ENCODE measurements at places on chromosomes 1 and 21. TPM values are rescaled to one million over a fixed set of nuclear protein-coding genes. Genes with fewer than 3 reads are reported as not detected.
A peak's percentile ranks its signal among the peaks of the same experiment; 100 is the strongest.

GRCh38 chr1:173616859-173617258, 14.0 kb upstream of the SLC9C2 start:
- no peak for DNase-seq

The TEX35 gene
- total RNA-seq, result not detected

GRCh38 chr1:219365451-219365850, 191.8 kb downstream of the LYPLAL1 start:
- no peak for DNase-seq

The COL11A1 gene
- total RNA-seq, result not detected

The ACTN2 gene
- not detected for total RNA-seq

- DNase-seq, result no peak
Observed at GRCh38 chr1:15357612-15358207, 52.0 kb upstream of the EFHD2 start.

DNA sequence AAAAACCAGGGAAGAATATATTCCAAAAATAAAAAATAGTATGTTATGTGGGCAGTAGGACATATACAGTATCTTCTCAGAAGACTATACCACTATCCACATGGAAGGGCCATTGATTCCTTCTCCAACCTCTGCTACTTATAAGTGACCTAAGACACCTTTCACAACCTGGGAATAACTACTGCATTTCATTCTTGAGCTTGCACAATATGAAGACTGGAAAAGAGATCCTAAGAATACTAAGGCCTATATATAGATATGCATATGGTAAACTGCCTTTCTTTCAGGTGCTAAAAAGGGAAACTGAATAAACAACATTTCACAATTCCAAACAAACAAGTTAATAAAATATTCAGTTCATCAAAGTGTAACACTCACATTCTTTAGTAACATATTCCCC, 32.0 kb upstream of the SDC3 start:
- DNase-seq, result no peak

The PCP4L1 gene
- not detected for total RNA-seq

The S100A9 gene
- 35.3 TPM for total RNA-seq

DNA sequence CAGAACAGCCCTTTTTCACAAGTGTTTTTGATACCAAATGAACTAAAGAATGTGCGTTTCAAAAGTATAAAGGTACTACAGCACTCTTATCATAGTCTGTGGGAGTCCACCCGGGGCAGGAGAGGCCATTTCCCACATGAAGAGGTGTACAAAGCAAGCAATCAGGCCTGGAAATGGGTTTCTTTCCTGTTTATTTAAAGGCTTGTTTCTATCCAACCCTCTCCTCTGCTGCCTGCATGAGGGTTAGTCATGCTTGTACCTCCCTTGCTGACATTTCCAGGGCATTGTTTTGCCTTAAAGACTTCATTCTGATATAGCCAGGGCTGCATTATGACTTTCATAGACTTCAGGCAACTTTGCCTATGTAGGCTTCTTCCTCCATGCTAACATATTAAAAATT, 11.6 kb downstream of the SELP start:
- no peak for DNase-seq

DNA sequence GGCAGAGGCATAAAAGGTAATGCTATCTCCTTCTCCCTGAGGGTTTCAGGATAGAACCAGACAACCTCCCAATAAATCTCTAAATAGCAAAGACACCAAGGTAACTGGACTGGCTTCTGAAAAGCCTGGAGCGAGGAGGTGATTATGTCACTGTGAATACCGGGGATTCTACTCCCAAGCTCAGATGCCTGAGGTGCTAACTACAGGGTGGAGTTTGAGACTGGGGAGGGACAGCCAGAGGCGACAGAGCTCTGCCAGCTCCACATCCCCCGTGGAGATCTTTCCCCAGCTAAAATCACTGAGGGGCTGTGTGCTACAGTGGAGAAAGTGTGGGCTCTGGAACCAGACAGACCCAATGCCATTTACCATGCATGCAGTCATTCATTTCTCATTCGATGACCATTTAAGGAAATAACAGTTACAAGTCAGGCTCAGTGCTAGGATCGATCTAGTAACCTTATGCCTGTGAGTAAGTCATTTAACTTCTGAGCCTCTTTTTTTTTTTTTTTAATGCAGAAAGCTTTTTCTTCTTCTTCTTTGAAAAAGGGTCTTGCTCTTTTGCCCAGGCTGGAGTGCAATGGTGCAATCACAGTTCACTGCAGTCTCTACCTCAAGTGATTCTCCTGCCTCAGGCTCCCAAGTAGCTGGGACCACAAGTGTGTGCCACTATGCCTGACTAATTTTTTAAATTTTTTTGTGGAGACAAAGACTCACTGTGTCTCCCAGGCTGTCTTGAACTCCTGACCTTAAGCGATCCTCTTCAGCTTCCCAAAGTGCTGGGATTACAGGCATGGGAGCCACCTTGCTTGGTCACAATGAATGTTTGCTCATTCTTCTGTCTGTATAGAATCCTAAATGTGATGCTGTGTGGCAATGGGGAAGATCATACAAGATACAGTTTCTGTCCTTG, 8.1 kb upstream of the SLC45A3 start:
- no peak for DNase-seq

The ZNF683 gene
- total RNA-seq, result not detected

The PCSK9 gene
- total RNA-seq, result not detected

The UBL4B gene
- total RNA-seq, result not detected

DNA sequence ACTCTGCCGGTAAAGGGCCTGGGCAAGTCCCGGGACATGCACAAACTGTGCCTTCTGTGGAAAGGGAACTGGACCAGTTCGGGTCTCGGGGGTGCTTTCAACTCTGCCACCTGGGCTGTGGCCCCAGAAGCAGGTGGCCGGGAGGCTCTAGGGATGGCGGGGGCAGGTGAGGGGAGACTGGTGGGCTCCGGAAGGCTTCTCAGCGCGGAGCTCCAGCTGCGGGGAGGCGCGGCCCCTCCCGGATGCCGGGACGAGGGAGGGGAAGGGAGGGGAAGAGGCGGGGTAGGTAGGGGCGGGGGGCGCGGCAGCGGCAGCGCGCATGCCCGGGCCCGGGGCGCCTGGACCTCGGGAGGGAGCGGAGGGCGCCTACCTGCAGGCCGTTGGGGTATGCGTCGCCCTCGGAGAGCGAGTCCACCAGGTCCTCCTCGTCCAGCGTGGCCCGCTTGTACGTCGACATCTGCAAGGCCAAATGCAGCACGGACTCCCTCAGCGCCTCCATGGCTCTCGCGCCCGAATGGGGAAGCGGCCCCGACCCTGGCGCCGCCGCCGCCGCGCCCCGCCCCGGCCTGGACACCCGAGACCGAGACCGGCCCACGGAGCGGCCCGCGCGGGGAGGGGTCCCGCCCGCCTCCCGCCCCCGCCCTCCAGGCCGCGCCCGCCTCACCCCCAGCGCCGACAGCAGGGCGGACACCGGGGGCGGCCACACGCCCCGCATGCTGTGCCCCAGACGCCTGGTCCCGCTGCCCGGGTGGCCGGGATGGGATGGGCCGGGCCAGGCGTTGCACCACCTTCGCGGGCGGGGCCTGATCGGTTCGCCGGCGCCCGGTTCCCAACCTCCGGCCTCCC, at the start of gene ECE1:
TSS of gene ECE1 (minus strand) at position 764 of the 846 bp plus-strand sequence. CDS start at position 715, 49 bp downstream.
- DNase-seq, result peak; percentile 28

DNA sequence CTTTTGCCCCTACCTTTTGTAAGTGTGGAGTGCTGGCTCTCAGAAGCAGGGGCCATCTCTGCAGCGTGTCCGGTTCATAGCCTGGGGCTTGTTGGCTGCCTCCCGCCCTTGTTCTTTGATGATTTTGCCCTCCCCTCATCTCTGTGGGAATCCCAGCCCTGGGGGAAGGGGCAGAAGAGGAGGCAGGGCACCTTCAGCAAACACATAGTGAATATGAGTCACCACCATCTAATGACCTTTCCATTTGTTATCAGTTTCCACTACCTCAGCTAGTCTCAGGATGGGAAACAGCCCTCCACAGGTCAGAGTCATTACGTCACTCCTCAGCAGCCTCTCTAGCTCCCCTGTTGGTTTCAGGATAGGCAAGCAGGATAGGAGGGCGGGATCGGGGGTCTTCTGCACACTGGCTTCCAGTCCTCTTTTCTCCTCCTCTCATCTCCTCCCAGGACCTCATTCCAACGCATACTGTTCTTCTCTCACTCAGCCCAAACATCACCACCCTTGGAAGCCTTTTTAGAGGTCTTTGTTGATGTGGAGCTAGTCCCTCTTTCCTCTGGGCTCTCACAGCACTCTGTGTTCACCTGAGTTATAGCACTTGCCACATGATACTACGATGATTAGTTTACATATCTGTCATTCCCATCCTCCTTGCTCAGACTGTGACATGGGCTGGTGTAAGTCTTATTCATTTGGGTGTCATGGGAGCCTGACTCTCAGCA, 15.8 kb downstream of the GADD45A start:
- no peak for DNase-seq

The NOS1AP gene
- total RNA-seq, result not detected

DNA sequence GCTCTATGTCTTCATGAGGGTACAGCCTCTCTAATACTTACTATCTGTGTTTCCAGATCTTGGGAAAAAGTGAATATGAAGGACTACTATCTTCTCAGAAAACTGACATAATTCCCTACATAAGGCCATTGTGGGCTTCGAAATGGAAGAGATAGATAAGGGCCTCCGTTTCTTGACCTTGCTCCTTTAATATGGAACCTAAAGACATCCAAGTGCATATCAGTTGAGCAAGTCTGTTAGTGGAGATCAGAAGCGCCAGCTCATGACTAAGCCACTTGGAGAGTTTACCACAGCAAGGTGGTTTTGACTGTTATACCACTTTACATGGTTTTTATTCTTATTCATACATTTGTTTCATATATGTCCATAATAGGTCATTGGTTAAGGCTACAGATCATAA, 35.3 kb upstream of the FCER1A start:
- no peak for DNase-seq

DNA sequence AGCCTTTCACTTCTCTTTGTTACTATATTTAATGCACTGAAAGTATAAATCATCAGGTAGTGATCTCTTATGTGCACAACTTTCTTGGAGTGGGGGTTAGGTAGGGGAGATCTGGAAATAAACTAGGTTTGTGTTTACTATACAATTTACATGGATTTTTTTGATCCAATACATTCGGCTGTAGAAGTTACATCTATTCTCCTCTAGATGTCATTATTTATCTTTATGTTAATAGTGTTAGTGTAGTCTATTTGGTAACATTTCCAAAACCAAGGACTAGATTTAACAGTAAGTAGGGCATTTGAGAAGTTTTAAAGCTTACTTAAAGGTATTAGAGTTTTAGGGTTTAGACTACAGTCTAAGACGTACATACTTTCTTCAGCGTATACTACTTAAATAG, 5.4 kb downstream of the VPS45 start:
- peak; percentile 60 for DNase-seq

GRCh38 chr1:47209725-47210325, 20.0 kb upstream of the PDZK1IP1 start:
- DNase-seq, result no peak

Measured in CD4-positive, alpha-beta T cell (primary cell).